Tibial nerve (tissue), 4 donors: ENCODE measurements at places on chromosomes 6 and 20. TPM values are rescaled to one million over a fixed set of nuclear protein-coding genes. Genes with fewer than 3 reads are reported as not detected.

Gene ERVFRD-1
- not detected for total RNA-seq

- DNase-seq = no peak
These were observed 8.9 kb downstream of the GLP1R start for GRCh38 chr6:39057251-39058155.

- no peak for DNase-seq
These were observed 126.0 kb downstream of the CD83 start for GRCh38 chr6:14243597-14243996.

DNA sequence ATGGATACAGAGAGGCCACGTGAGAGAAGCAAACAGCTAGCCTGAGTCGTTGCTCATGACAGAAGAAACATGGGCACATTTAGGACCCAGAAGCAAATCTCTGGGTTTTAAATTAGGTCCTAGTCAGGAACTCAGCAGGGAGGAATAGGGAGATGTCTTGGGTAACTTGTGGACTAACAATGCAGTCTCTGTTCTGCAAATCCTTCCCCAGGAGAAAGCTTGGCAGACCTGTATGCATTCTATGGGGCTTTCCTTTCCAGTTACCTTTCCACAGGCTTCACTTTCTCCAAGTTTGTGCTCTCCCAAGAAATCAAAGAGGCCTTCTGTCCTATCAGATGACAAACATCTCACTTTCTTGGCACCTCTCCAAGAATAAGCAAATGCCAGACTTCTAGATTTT is 47.2 kb upstream of the PLCB4 start:
- no peak for DNase-seq

DNA sequence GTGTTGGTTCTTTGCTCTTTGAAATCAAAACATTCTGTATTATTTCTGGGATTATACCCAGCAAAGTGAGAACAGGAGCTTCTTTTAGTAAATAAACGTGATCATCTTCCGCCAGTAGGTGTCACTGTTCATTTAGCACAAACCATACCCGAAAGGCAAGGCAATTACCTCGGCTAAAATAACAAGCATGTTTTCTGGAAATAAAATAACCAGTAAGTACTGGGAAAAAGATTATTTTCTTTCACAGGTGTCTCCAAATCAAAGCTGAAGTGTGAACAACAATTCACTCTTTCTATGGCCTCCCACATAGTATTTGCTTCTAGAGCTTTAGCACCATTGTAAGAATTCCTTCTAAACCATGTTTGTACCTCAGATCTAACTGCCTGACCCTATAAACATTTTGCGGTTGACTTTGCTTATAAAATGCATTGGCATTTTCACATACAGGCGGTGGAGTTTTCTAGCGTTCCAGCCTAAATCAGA is 144.6 kb upstream of the AGPAT4 start:
- DNase-seq = peak; percentile 97

DNA sequence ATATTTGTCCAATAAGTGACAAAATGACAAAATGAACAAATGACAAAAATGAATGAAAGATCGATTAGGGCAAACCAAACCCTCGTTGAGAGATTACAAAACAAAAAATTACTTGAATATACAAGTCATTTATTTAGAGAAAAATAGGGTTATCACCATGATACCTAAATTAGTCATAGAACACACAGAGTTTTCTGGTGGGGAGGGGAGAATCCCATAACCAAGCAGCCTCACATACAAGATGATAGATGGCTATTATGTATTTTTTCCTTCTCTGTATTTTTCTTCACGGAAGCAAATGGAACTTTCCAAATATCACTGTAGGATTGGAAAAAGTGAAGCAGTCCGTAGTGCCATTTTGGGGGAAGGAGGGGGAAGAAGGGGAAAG is 28.5 kb upstream of the BMP6 start:
- no peak for DNase-seq

DNA sequence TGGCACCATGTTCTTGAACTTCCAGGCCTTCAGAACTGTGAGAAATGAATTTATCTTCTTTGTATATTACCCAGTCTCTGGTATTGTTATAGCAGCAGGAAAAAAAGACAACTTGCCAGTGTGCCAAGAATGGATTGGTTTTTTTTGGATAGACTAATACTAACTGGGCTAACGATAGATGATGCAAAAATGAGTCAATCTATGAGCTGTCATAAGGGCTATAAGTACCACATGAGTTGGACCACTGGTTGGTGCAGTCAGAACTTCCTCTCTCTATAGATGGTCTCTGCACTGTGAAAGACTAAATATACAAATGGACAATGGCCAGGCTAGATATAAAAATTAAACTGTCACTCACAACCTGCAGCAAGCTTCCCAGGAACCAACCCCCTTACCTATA is 87.6 kb upstream of the COL21A1 start:
- no peak for DNase-seq

DNA sequence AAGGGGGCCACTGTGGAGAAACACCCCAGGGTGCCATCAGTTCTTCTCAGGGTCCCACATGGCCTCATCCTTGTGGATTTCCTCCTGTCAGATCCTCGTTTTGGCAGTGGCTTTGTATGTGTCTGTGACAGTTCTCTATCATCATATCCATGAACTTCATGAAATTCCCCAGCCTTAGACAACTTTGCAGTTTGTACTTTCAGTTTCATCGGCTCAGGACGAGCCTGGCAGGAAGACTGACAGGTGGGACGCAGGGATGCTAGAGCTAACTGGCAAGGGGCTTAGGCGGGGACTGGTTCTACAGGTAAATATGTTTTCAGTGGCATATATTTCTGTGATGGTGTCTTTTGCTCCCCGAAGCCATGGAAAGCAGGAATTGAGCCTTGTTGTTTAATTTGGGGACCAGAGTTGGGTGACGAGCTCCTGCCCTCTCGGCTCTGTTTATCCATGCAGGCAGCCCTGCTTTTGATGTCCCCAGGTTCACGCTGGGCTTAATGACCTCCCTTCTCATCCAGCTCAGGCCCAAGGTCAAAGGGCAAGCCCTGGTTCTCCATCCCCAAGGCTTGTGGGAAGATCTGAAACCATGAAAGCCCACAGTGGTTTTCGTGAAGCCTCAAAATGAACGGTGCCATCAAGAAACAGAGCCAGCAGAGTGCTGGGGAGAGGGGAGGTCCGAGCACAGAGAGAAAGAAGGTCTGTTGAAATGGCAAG is 11.2 kb downstream of the SDCBP2 start:
- no peak for DNase-seq

DNA sequence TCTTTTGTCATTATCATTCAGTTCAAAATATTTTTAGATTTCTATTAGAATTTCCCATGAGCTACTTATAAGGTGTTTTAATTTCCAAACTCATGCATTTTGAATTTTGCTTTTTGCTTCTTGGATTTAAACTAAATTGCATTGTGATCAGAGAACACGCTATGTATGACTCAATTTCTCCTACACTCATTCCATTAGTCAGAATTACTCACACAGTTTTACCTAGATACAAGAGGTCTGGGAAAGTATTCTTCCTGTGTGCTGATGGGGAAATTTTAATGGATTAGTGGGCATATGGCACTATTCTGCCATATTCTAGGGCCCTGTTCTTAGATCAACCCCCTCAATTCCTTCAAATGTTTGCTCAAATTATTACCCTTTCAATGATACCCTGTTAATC is 49.9 kb upstream of the BMP5 start:
- no peak for DNase-seq

- no peak for DNase-seq
These were observed 10.5 kb downstream of the PTGIS start for GRCh38 chr20:49557449-49557848.

GRCh38 chr20:12591949-12592470 is 416.8 kb upstream of the SPTLC3 start:
- no peak for DNase-seq

- no peak for DNase-seq
These were observed 13.0 kb upstream of the MATN4 start for GRCh38 chr20:45320948-45321595.
